ENCODE measurements at places on chromosomes 11 and 22. TPM values are rescaled to one million over a fixed set of nuclear protein-coding genes. Genes with fewer than 3 reads are reported as not detected.

HYLS1 gene
- 8.0 TPM for total RNA-seq

- no peak for DNase-seq
Observed at GRCh38 chr11:126459691-126460281, 104.3 kb downstream of the ST3GAL4 start.

- DNase-seq = no peak
Observed at GRCh38 chr11:35711173-35711910, 48.8 kb downstream of the TRIM44 start.

DNA sequence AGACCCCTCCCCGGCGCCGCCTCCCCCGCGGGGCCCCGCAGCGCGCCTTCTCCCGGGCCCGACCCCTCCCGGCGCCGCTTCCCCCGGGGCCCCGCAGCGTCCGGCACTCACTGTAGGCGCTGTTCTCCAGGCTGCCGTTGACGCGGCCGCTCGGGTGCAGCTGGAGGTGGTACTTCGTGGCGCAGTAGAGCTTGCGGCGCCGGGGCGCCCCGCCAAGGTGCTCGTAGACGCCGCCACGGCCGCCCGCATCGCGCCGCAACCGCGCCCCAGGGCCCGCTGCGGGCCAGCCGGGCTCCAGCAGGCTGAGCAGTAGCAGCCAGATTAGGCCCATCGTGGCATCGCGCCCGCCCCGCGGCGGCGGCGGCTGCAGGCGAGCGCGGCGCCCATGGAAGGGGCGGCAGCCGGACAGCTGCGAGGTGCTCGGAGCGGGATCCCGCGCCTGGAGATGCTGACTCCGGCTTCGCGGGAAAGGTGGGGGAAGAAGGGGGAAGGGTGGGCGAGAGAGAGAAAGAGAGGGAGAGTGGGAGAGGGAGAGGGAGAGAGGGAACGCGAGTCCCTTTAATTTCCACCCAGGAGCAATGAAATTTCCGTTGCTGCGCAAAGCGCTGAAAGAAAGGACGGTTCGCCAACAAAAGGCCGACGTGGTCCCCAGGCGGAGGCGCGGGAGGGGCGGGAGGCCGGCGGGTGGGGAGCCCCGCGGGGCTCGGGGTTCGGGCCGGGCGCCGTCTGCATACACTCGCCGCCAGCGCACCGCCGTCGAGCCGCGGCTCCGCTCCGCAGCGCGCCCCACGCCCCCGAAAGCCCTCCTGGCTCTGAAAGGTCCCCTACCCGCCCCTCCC is at the start of gene FGF3:
Gene FGF3, minus strand, starts transcription at position 814 of the 839 bp plus-strand sequence. Its CDS starts 483 bp downstream, at position 331.
- DNase-seq = no peak

GRCh38 chr11:34650528-34650927 is 29.6 kb downstream of the EHF start:
- DNase-seq = peak; percentile 83

ANKK1 gene
- total RNA-seq = 0.14 TPM

- no peak for DNase-seq
Observed at GRCh38 chr11:74278103-74278502, 33.3 kb downstream of the P4HA3 start.

GRCh38 chr11:19907008-19907579 is 194.5 kb downstream of the NAV2 start:
- DNase-seq = no peak

UPK3A gene
- total RNA-seq = not detected

All from activated naive CD8-positive, alpha-beta T cell treated with anti-CD3 and anti-CD28 coated beads for 36 hours (primary cell).